B cell (primary cell): ENCODE measurements at places on chromosomes 13 and 19. TPM values are rescaled to one million over a fixed set of nuclear protein-coding genes. Genes with fewer than 3 reads are reported as not detected.

SIGLEC8 gene
- total RNA-seq: not detected in 2 replicates

SRRM5 gene
- 0.63 and 0.64 TPM in 2 replicates for total RNA-seq

CEACAM3 gene
- not detected in 2 replicates for total RNA-seq

ATP4B gene
- total RNA-seq: not detected in 2 replicates

LHB gene
- 1.1 TPM in 1 of 2 replicates, not detected in the other for total RNA-seq

APC2 gene
- 0.12 and 0.15 TPM in 2 replicates for total RNA-seq

EXOSC5 gene
- 14.1 and 16.1 TPM in 2 replicates for total RNA-seq

ZNF723 gene
- not detected in 2 replicates for total RNA-seq

NLRP9 gene
- not detected in 2 replicates for total RNA-seq

FUT1 gene
- not detected in 2 replicates for total RNA-seq

CAPNS1 gene
- total RNA-seq: 294 and 296 TPM in 2 replicates

NPAS1 gene
- 1.1 TPM in 2 replicates for total RNA-seq

BORA gene
- total RNA-seq: 7.2 and 8.6 TPM in 2 replicates

TMIGD2 gene
- total RNA-seq: not detected in 2 replicates

FAM124A gene
- total RNA-seq: 0.15 and 0.39 TPM in 2 replicates

BST2 gene
- total RNA-seq: 59.7 and 66.0 TPM in 2 replicates

OR4F17 gene
- 0.80 TPM in 1 of 2 replicates, not detected in the other for total RNA-seq

ZNF667 gene
- 4.4 and 6.5 TPM in 2 replicates for total RNA-seq

DENND1C gene
- total RNA-seq: 117 and 119 TPM in 2 replicates

CYP4F8 gene
- not detected in 2 replicates for total RNA-seq

SERPINE3 gene
- not detected in 2 replicates for total RNA-seq

LYPD3 gene
- total RNA-seq: 0.27 TPM in 1 of 2 replicates, not detected in the other

PRKCG gene
- total RNA-seq: not detected in 2 replicates

S1PR4 gene
- total RNA-seq: 129 TPM in 2 replicates

USE1 gene
- 39.9 and 49.5 TPM in 2 replicates for total RNA-seq

CATSPERD gene
- not detected in 2 replicates for total RNA-seq

CYP4F12 gene
- total RNA-seq: not detected in 2 replicates

ZNF700 gene
- 34.9 and 40.5 TPM in 2 replicates for total RNA-seq

CRB3 gene
- 3.1 and 3.6 TPM in 2 replicates for total RNA-seq

IZUMO4 gene
- total RNA-seq: 80.8 and 93.9 TPM in 2 replicates

IL11 gene
- total RNA-seq: not detected in 2 replicates

ZNF653 gene
- total RNA-seq: 24.2 and 28.0 TPM in 2 replicates

FAM83E gene
- 1.5 and 4.1 TPM in 2 replicates for total RNA-seq

POU2F2 gene
- 145 and 152 TPM in 2 replicates for total RNA-seq

NDUFA7 gene
- 23.2 and 28.6 TPM in 2 replicates for total RNA-seq

CD177 gene
- not detected in 2 replicates for total RNA-seq

CPB2 gene
- total RNA-seq: not detected in 2 replicates

KCNRG gene
- 1.6 and 3.4 TPM in 2 replicates for total RNA-seq

FGF21 gene
- not detected in 2 replicates for total RNA-seq

MEF2B gene
- total RNA-seq: 4.1 and 5.5 TPM in 2 replicates

F2RL3 gene
- 0.39 and 1.1 TPM in 2 replicates for total RNA-seq

GRK1 gene
- 0.15 TPM in 1 of 2 replicates, not detected in the other for total RNA-seq

CCDC70 gene
- total RNA-seq: not detected in 2 replicates

ZNF628 gene
- total RNA-seq: 13.3 and 15.5 TPM in 2 replicates

ZNF225 gene
- 12.1 and 13.1 TPM in 2 replicates for total RNA-seq

TSKS gene
- total RNA-seq: 0.15 and 0.56 TPM in 2 replicates

ZSWIM9 gene
- total RNA-seq: 11.8 and 15.7 TPM in 2 replicates

ZNF440 gene
- 22.4 and 23.4 TPM in 2 replicates for total RNA-seq

PABPC3 gene
- 0.10 and 0.36 TPM in 2 replicates for total RNA-seq

LRG1 gene
- 0.27 and 0.32 TPM in 2 replicates for total RNA-seq

ACER1 gene
- not detected in 2 replicates for total RNA-seq

ZNF382 gene
- total RNA-seq: 24.7 and 24.8 TPM in 2 replicates

PALM3 gene
- not detected in 2 replicates for total RNA-seq

KLF1 gene
- not detected in 2 replicates for total RNA-seq

PCDH20 gene
- not detected in 2 replicates for total RNA-seq

RPL28 gene
- total RNA-seq: 2,397 and 2,578 TPM in 2 replicates

FBN3 gene
- total RNA-seq: not detected in 2 replicates
